ENCODE measurements at places on chromosomes 7 and 10.

DNA sequence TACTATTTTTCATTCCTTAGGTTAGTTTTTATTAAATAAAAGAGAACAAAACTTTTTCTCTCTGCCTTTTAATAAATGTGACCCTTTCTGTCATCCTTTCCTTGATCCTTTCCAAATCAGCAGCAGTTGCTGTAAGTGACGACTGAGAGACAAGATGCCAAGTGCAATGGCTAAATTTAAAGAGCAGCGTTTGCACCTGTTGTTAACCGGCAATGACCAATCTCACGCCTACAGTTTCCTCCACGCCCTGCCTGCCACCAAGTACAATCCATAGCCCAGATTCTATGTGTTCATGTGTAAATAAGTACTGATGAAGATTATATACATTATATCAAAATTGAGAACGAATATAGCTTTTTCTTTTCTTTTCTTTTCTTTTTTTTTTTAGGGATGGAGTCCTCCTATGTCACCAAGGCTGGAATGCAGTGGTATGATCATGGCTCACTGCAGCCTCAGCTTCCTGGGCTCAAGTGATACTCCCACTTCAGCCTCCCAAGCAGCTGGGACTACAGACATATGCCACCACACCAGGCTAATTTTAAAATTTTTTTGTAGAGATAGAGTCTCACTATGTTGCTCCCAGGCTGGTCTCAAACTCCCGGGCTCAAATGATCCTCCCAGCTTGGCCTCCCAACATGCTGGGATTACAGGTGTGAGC lies 6.5 kb upstream of the MCU start:
- no peak for DNase-seq

DNA sequence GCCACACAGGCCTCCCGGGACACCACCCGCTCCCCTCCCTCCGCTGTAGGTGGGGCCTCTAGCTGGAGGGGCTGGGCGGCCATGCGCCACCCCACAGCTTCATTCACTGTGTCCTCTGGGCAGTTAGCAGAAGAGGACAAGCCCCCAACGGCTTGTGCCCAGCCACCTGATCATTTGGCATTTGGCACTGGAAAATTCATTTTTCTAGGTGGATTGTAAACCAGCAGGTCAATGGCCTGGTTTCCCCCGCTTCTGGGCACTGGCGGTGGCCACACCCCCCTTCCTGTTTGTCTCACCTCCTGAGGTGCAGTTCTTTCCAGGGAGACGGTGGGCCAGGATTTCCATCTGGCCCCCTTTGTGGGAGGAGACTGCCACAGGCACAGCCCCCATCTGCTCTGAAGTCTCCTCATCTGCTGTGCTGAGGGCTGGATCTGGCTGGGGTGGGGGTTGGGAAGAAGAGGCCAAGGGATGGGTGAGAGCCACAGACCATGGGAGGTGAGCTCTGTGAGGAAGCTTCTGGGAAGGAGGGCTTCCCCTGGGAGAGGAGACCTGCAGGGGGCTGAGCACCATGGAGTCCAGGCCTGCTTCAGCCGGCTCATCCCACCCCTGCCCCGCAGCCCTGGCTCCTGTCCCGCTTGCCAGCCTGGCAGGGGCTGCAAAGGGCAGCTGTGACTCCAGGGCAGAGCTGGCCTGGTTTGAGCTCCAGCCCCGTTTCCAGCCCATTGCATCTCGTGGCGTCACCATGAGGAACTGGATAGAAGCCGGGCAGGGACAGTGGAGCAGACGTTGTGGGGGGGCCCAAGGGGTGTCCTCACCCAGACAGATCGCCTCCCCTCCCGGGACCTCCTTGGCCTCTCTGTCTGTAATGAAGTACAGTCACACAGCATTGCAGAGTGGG lies 40.1 kb upstream of the SLC29A3 start:
- no peak for DNase-seq

DNA sequence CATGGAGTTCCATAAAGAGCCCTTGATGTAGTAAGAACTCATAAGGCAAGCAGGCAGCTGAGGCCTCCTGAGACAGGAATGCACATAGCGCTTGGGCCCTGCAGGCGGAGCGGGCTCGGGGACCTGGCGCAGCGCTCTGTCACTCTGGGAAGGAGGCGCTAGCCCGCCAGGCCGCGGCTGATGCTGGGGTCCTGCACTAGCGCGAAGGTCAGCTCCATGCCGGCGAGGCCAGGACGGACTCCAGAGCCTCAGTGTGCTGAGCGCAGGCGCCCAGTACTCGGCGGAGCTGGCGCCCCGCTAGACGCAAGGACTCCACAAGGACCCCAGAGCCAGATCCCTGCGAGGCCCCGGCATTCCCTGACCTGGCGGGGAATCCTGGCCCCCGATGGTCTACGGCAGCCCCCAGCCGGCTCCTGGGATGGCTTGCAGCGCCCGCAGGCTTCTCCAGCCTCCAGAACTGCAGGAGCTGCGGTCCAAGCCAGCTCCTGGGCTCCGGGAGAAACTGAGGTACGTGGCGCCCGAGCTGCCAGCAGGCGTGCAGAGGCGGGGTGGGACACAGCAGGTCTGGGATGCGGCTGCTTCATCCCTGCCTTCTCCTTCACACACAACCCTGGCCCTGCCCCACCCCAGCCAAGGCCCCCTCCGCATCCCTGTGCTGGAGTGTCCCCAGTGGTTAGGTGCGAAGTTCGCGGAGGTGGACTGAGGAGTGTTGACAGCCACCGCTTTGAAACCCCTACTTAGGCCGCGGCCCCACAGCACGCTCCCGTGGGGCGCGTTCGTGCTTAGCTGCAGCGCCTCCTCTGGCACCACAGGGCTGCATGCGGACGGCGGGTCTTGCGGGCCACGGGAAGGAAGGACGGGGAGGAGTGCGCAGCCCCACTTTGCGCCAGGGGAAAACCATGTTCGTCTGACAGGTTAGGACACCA lies 761.5 kb upstream of the POM121L12 start:
- DNase-seq: no peak

DNA sequence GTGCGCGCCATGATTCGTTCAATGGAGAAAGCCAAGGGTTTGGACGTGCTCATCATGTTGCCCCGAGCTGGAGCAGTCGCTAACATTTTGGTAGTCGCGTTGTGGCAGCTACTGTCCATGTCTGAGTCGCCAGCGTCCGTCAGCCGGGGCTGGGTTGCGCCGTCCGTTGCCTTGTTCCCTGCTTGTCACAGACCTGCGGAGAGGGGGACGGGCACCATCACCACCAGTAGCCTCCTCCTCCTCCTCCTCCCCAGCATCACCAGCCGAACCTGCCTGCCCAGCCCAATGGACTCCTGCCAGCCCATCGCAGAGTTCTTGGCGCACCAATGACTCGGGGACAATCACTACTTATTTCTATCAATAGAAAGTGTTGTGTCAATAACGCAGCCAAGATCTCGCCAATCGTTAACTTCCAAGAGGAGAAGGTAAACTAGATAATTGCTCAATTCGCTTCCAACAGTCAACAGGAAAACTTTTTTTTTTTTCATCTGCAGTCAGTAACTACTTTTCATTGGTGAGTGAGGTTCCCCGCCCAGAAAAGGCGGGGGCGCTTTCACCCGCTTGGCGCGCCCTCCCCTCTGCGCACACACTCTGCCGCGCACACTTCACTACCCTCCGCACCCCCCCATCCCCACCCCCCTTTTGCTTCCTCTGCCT lies at the start of gene FEZF1:
Gene FEZF1, minus strand, starts transcription at position 432 of the 657 bp plus-strand sequence. Its CDS starts 313 bp downstream, at position 119.
- DNase-seq: no peak

DNA sequence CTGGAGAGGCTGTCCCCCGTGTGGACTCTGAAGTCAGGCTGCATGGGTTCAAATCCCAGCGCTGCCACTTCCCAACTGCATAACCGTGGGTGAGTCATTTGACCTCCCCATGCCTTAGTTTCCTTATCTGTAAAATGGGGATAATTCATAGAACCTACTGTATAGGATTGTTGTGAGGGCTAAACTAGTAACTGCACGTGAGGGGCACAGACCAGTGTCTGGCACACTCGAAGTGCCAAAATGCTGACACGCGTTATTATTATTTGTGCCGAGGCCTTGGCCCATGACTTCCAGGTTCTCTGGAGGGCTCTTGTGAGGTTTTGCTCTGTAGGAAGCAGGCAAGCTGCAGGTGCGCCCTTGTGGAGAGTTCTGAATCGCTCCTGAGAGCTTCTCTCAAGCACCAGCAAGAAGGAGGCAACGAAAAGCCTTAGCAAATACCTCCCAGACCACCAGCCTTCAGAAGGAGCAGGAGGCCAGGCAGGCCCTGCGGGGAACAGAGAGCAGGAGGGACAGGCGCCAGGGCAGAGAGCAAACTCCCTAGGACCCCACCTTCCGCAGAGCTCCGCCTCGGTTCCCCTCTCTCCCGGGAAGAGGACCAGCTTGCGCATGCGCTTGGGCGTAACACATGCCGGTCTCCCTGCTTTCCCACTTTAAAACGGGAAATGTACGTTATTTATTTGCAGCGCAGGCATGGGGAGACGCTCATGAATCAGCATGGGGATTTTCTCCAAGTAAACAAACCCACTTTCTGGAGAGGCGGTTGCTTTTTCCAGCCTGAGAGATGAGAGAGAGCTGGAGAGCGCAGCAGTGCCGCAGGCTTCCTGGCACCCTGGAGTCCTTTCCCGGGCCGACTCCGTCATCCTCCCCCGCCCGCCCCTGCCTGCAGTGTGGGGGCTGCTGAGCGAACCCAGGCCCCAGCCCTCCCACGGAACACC lies 39.6 kb downstream of the SORCS3 start:
- DNase-seq: peak; percentile 24

DNA sequence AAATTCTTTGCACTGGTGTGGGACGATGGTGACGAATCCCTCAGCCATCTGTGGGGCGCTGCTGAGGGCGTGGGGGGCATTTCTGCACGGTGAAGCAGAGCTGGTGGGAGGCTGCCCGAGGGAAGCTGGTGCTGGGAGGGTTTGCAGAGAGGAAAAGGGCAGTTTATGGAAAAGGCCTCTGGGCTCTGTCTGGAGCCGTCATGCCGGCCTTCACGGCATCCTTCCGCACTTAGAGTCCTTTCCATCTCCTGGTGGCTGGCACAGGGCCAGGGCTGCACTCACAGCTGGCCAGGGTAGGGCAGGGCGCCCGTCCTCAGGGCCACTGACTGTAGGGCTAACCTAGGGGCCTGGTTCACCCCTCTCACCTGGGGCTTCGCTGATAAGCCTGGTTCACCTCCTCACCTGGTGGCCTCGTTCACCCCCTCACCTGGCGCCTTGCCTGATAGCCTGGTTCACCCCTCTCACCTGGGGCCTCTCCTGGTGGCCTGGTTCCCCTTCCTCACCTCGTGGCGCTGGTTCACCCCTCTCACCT lies 598 bp upstream of the AMZ1 start:
- DNase-seq: peak; percentile 88

- DNase-seq: peak; percentile 73
These were observed 227.0 kb downstream of the DKK1 start for GRCh38 chr10:52541006-52541473.

GRCh38 chr7:52695973-52696595 lies 339.3 kb upstream of the POM121L12 start:
- DNase-seq: no peak

- no peak for DNase-seq
These were observed 28.4 kb downstream of the RASGEF1A start for GRCh38 chr10:43238462-43238861.

GRCh38 chr10:114881901-114882300 lies 56.1 kb upstream of the TRUB1 start:
- DNase-seq: no peak

DNA sequence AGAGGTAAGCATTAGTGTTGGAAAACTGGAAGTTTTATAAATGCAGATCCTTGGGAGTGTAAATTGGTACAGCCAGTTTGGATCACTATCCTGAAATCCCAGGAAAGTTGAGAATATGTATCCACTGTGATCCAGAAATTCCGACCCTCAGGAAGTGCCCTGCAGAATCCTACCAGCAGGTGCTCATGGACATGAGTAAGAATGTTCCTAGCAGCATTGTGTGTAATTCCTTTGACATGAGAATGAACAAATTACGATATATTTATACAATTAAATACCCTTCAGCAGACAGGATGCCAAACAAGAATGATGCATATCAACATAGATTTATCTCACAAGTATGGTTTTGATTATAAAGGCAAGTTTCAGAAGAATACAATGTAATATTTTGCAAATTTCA lies 181.6 kb downstream of the XPNPEP1 start:
- DNase-seq: no peak

- no peak for DNase-seq
These were observed 44.9 kb downstream of the BEND7 start for GRCh38 chr10:13483951-13484350.

DNA sequence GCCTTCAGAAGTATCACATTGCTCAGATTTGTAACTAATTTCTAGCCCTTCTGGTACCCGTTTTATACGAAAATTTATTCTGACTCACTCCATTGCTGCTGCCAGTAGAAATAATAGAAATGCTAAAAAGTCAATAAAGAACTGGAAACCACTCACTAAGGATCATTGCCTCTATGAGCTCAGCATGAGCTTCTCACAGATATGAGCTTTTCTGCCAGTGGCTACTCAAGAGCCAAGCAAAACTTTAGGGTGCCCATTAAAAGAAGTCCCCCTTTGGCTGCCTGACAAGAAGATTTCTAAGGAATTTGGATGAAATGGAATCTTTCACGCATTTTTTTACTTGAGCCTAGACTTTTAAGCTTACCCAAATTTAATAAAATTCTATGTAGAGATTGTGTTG lies 52.5 kb downstream of the GPR37 start:
- DNase-seq: no peak

DNA sequence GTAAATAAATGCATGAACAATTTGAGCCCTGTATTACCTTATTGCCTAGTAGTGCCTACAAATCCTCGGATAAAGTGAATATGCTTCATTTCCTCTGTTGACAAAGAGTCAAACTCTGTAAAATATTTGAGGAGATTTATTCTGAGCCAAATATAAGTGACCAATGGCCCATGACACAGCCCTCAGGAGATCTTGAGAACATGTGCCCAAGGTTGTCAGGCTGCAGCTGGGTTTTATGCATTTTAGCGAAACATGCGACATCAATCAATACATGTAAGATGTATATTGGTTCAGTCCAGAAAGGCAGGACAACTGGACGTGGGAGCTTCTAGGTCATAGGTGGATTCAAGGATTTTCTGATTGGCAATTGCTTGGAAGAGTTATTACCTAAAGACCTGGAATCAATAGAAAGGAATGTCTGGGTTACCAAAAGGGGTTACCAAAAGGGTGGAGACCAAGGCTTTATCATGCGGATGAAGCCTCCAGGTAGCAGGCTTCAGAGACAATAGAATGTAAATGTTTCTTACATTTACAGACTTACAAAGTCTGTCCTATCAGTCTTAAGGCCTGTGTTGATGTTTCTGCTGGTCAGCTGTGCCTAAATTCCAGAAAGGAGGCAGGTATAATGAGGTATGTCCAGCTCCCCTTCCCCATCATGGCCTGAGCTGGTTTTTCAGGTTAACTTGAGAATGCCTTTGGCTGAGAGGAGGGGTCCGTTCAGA lies 220.1 kb upstream of the FZD1 start:
- no peak for DNase-seq

GRCh38 chr10:18449611-18450026 lies 201.8 kb downstream of the NSUN6 start:
- no peak for DNase-seq

- no peak for DNase-seq
These were observed 23.9 kb downstream of the ESYT2 start for GRCh38 chr7:158805414-158805813.

DNA sequence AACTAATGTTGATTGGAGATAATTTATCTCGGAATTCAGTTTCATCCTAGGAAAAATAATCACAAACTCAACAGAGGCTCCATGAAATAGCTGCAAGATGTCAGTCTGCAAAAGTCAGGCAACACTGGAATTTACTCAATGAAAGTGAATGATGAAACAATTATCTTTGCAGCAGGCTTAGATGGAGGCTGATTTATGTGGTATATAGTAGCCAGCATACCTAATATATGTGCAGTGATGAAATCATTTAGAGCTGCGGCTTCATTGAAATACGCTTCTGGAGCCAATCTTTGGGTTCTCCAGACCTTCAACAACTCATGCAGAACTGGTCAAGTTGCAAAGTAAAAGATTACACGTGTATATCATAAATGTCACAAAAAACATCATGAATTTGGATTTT lies 113.3 kb downstream of the ITGA8 start:
- DNase-seq: no peak

- DNase-seq: peak; percentile 84
These were observed 2.4 kb downstream of the CD36 start for GRCh38 chr7:80640846-80641245.
